Colonic mucosa (tissue), 4 donors: ENCODE measurements at places on chromosomes 4 and X. TPM values are rescaled to one million over a fixed set of nuclear protein-coding genes. Genes with fewer than 3 reads are reported as not detected.
A peak's percentile ranks its signal among the peaks of the same experiment; 100 is the strongest.

Gene GSPT2
- total RNA-seq: 6.7 TPM

- no peak for DNase-seq
- no peak overlapping the region for H3K4me3 ChIP-seq
- no peaks in the 10 kb centered on the region for H3K27me3 ChIP-seq
- no peaks in the 10 kb centered on the region for H3K36me3 ChIP-seq
- no peak overlapping the region for H3K27ac ChIP-seq
Observed at GRCh38 chr4:88910101-88910500, 146.9 kb downstream of the FAM13A start.

DNA sequence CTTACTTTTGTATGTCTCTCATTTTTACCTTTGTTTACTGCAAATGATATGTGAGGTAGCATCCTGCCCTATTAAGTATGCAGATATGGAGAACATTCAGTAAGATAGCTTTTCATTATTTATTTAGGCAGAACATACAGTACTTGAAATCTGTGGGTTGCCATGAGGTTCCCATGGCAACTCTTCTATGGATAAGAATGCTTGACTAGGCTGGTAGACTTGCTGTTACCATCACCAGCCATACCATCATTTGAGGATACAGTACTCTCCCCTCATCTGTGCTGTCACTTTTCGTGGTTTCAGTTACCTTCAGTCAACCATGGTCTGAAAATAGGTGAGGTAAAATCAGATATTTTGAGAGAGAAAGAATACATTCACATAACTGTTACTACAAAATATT lies 56.7 kb downstream of the NAF1 start:
- no peak for DNase-seq
- no peaks in the 10 kb centered on the region for H3K4me1 ChIP-seq
- no peaks in the 10 kb centered on the region for H3K36me3 ChIP-seq
- no peak overlapping the region for H3K4me3 ChIP-seq
- H3K27ac ChIP-seq: no peak overlapping the region
- no peaks in the 10 kb centered on the region for H3K27me3 ChIP-seq

Gene WNK3
- 0.12 TPM for total RNA-seq

GRCh38 chr4:22434895-22435294 lies 81.0 kb downstream of the ADGRA3 start:
- H3K27me3 ChIP-seq: no peaks in the 10 kb centered on the region
- no peak overlapping the region for H3K4me3 ChIP-seq

GRCh38 chr4:149409555-149409962 lies 406.1 kb downstream of the IQCM start:
- H3K4me3 ChIP-seq: no peak overlapping the region
- H3K27ac ChIP-seq: no peak overlapping the region
- DNase-seq: no peak
- no peaks in the 10 kb centered on the region for H3K4me1 ChIP-seq
- H3K36me3 ChIP-seq: no peaks in the 10 kb centered on the region
- H3K27me3 ChIP-seq: no peaks in the 10 kb centered on the region

GRCh38 chr4:7187168-7187535 lies 5.2 kb upstream of the SORCS2 start:
- no peaks in the 10 kb centered on the region for H3K4me1 ChIP-seq
- H3K4me3 ChIP-seq: no peak overlapping the region
- H3K27ac ChIP-seq: no peak overlapping the region
- no peak for DNase-seq
- H3K27me3 ChIP-seq: no peaks in the 10 kb centered on the region

DNA sequence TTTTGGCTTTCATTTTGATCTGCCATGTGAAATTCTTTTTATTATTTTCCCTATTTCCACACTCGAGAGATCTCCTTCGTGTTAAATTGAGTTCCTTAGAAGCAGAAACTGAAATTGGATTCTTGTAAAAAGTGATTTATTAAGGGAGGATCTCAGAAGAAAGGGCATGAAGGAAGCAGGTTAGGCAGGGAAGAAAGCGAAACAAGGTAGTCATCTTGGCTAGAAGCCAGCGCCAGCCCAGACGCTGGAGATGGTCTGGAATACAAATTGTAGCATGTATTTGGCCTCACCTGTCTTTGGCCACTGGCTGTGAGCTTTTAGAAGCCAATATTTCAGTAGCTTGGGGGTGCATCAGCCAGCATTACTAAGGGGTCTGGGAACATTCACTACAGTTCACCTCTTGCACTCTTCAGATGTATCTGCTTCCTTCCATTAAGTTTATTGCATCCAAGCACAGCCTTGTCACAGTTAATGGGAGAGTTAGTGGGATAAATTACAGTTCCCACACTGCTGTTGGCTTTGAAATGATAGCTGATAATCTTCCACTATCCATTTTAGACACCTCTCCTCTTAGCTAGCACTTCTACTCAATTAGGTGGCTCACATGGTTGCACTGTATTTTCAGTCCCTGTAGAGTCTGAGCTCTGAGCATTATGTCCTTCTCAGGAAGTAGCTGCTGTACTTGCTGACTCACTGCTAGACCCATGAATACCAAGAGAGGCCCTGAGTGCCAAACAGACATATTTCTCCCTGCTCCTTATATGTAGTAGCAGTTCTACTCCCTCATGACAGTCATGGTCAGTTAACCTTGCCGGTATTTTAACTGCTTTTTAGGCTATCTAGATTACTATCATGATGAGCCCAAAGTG lies 14.6 kb downstream of the GRXCR1 start:
- no peak overlapping the region for H3K27ac ChIP-seq
- no peaks in the 10 kb centered on the region for H3K4me1 ChIP-seq
- no peaks in the 10 kb centered on the region for H3K27me3 ChIP-seq
- H3K4me3 ChIP-seq: no peak overlapping the region
- H3K36me3 ChIP-seq: no peaks in the 10 kb centered on the region

Gene TMSB15A
- not detected for total RNA-seq

DNA sequence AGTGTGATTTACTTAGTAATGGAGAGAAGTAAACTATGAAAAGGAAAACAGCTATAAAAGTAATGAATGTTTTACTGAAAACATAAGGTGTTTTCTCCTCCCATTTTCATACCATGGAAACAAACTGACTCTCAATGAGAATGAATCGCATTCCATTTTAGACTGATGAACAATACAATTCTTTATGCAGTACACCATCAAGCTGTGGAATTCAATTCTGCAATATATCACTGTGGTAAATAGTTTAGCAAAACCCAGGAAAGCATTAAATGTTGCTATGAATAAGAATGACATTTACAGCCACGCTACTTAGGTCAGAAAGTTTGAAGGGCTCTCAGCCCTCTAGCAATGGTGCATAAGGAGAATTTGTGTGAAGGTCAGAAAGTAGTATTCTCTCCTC lies 7.4 kb downstream of the DCAF8L2 start:
- H3K27ac ChIP-seq: no peak overlapping the region
- H3K27me3 ChIP-seq: no peaks in the 10 kb centered on the region
- no peak for DNase-seq
- no peaks in the 10 kb centered on the region for H3K36me3 ChIP-seq

Gene ARX
- total RNA-seq: 0.84 TPM

DNA sequence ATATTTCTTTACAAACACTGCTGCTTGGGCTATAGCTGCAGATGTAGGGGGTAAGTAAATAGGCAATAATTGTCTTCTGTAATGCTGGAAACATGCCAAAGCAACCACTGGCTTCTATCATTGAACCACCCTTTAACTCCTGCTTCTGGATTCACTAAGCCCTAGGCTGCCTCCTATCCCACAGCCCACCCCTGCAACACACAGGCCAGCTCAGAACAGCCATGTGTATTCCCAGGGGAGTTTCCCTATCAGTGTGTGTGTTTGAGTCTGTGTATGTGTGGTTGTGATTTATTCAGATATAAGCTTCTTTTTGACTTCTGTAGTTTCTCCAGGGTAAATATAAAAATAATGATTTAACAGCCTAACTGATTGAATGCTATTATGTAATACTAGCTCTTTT lies 291.3 kb downstream of the PCDH10 start:
- H3K27me3 ChIP-seq: no peaks in the 10 kb centered on the region
- DNase-seq: no peak
- H3K27ac ChIP-seq: no peak overlapping the region
- no peaks in the 10 kb centered on the region for H3K36me3 ChIP-seq

Gene PCDH7
- 18.0 TPM for total RNA-seq

GRCh38 chrX:49970674-49971073 lies 48.3 kb downstream of the CLCN5 start:
- H3K4me3 ChIP-seq: no peak overlapping the region
- H3K36me3 ChIP-seq: no peaks in the 10 kb centered on the region
- H3K4me1 ChIP-seq: no peaks in the 10 kb centered on the region
- H3K27ac ChIP-seq: no peak overlapping the region

- no peaks in the 10 kb centered on the region for H3K27me3 ChIP-seq
- H3K27ac ChIP-seq: no peak overlapping the region
- H3K36me3 ChIP-seq: no peaks in the 10 kb centered on the region
- no peaks in the 10 kb centered on the region for H3K4me1 ChIP-seq
- DNase-seq: no peak
Observed at GRCh38 chr4:149549911-149550310, 265.7 kb downstream of the IQCM start.

Gene TLR8
- total RNA-seq: 0.35 TPM

DNA sequence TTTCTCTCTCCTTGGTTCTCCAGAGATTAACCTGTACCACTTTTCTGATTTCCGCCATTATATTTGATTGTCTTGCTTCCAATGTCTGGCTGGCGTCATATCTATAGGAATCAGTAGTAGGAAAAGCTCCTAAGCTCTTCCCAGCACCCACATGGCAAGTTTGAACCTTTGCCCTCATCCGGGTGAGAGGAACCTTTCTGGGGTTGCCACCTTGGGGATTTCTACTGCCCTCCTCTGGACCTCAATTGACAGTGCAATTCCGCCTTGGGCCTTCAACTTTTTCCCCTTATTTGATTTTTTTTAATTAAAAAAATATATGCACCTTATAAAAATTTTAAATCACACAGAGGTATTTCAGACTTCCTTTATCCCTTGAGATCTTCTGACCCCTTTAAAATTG lies 2.0 kb upstream of the CXorf66 start:
- H3K4me1 ChIP-seq: no peaks in the 10 kb centered on the region
- H3K4me3 ChIP-seq: no peak overlapping the region
- H3K27me3 ChIP-seq: no peaks in the 10 kb centered on the region

DNA sequence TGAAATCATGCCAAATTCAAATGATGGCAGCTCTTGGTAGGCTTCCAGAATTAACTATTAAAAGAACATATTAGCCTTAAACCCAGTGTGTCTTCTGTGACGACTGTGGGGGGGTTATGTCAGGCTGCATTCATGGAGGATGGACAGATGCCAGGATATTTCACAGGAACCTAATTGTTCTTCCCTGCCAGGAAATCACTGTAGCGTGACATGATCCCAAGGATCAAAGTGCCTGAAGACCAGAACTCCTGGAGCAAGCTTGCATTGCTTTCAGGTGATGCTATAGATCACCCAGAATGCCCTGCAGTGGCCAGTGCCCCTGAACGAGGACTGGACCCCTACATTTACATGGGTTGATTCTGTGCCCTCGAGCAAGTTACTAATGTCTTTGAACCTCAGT lies 1093.0 kb upstream of the TENM3 start:
- no peak overlapping the region for H3K4me3 ChIP-seq
- no peaks in the 10 kb centered on the region for H3K4me1 ChIP-seq
- H3K27me3 ChIP-seq: no peaks in the 10 kb centered on the region
- DNase-seq: no peak
- no peak overlapping the region for H3K27ac ChIP-seq
- H3K36me3 ChIP-seq: no peaks in the 10 kb centered on the region

DNA sequence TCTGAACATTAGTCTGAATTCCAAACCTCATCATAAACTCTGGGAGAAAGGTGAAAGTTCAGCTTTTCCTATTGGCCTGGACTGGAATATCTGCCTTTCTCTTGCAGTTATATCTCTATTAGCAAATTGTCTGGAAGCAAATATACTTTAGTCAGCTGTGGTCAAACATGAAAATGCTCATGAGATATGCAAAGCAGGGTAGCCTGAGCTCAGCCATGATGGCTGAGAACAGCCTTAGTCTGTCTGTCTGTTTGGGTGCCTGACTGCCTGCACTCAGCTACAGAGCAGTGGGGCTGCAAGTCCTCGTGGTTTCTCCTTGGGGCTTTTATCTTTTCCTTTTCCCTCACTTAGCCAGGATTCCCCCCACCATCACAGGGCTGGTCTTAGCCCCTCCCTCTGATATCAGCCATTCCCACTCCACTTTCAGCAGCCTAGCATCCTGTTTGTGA lies 19.5 kb upstream of the PGRMC2 start:
- DNase-seq: no peak
- no peaks in the 10 kb centered on the region for H3K36me3 ChIP-seq
- no peak overlapping the region for H3K27ac ChIP-seq
- H3K4me1 ChIP-seq: peaks cover 4% of the 10 kb centered on the region
- H3K4me3 ChIP-seq: no peak overlapping the region
- no peaks in the 10 kb centered on the region for H3K27me3 ChIP-seq

DNA sequence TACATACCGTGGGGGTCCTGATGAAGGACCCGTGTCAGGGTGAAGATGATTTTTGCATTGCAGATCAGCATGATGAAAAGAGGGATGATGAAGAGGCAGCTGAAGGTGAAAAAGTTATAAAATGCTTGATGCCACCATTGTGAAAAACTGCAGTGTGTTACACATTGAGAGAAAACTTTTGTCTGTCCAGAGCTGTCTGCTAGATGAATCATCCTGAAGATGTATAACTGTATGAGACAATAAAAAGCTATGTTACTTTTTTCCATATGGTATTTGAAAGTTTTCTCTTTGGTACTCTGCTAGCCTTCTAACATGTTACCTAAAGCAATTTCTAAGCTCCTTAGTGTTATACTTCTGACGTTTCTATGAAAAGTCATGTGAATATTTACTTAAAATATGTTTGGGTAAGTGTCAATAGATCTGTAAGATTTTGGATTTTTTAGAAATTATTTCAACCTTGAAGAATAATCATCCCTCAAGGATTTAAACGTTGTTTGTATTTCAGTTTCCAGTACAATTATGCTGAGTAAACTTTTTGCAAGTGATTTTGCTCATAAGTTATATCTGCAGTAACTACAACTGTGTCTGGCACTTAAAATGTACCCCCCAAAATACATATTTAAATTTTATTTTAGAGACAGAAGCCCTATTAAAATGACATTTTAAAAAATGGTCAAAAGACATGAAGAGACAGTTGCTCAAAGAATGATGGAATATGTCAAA lies 9.5 kb downstream of the GNRHR start:
- no peaks in the 10 kb centered on the region for H3K27me3 ChIP-seq
- no peak for DNase-seq
- no peaks in the 10 kb centered on the region for H3K4me1 ChIP-seq
- no peak overlapping the region for H3K4me3 ChIP-seq
- H3K27ac ChIP-seq: no peak overlapping the region
- no peaks in the 10 kb centered on the region for H3K36me3 ChIP-seq

Gene REELD1
- 0.11 TPM for total RNA-seq

Gene STARD8
- 2.3 TPM for total RNA-seq

- no peak overlapping the region for H3K4me3 ChIP-seq
- H3K27me3 ChIP-seq: no peaks in the 10 kb centered on the region
- H3K4me1 ChIP-seq: no peaks in the 10 kb centered on the region
- DNase-seq: no peak
- no peaks in the 10 kb centered on the region for H3K36me3 ChIP-seq
Observed at GRCh38 chr4:14701896-14702295, 300.4 kb upstream of the CPEB2 start.

- H3K4me3 ChIP-seq: peak overlapping the region; percentile 12
- peak overlapping the region; percentile 77 for H3K27ac ChIP-seq
- no peaks in the 10 kb centered on the region for H3K27me3 ChIP-seq
- peak; percentile 39 for DNase-seq
- no peaks in the 10 kb centered on the region for H3K36me3 ChIP-seq
Observed at GRCh38 chr4:22238742-22239141, 277.1 kb downstream of the ADGRA3 start.

- DNase-seq: no peak
- H3K27me3 ChIP-seq: no peaks in the 10 kb centered on the region
- H3K4me1 ChIP-seq: no peaks in the 10 kb centered on the region
- H3K36me3 ChIP-seq: no peaks in the 10 kb centered on the region
Observed at GRCh38 chrX:88135735-88136134, 611.3 kb upstream of the CPXCR1 start.
